ENCODE measurements at places on chromosomes 2 and 18. TPM values are rescaled to one million over a fixed set of nuclear protein-coding genes. Genes with fewer than 3 reads are reported as not detected.

ACVR1C gene
- total RNA-seq = not detected

IL1A gene
- total RNA-seq = not detected

SLC9A4 gene
- not detected for total RNA-seq

LRRTM1 gene
- total RNA-seq = 6.7 TPM

NEURL3 gene
- total RNA-seq = not detected

DPP10 gene
- total RNA-seq = not detected

HOXD11 gene
- not detected for total RNA-seq

MC2R gene
- total RNA-seq = not detected

SIX3 gene
- total RNA-seq = not detected

DNA sequence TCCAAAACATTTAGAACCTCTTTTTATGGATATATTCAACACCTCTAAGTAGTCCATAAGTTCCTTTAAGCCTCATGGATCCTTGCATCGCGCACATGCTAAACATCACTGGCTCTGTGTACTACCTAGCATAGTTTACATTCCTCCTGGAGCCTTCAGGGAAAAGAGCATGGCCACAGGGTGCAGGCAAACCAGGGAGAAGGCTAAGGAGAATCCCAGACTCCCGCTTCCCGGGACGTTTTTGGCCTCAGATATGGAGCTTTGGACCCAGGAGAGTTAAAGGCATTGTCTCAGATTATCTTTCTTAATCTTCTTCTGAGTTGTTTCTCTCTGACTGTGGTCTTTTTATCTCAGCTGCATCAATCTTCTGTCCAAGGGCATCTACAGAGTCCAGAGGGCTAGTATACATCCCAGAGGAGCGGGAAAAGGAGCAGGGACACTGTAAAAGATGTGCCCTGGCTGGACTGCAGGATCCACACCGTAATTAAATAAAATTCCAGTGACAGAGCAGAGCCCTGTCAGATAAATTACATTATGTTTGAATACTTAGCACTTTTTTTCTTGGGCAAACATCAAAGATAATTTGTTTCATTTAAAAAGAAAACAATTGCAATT lies 36.9 kb downstream of the RIT2 start:
- H3K36me3 ChIP-seq = no peaks in the 10 kb centered on the region
- DNase-seq = no peak
- H3K27me3 ChIP-seq = no peaks in the 10 kb centered on the region
- no peak overlapping the region for H3K27ac ChIP-seq
- no peak overlapping the region for H3K4me3 ChIP-seq
- H3K4me1 ChIP-seq = no peaks in the 10 kb centered on the region

- no peak overlapping the region for H3K4me3 ChIP-seq
- peaks cover 8% of the 10 kb centered on the region for H3K4me1 ChIP-seq
- no peaks in the 10 kb centered on the region for H3K27me3 ChIP-seq
- no peaks in the 10 kb centered on the region for H3K36me3 ChIP-seq
- no peak for DNase-seq
Measured at GRCh38 chr18:10514082-10514481, 11.7 kb upstream of the NAPG start.

- no peak for DNase-seq
- no peak overlapping the region for H3K27ac ChIP-seq
- no peaks in the 10 kb centered on the region for H3K36me3 ChIP-seq
Measured at GRCh38 chr2:158501301-158501700, 44.5 kb downstream of the PKP4 start.

DNA sequence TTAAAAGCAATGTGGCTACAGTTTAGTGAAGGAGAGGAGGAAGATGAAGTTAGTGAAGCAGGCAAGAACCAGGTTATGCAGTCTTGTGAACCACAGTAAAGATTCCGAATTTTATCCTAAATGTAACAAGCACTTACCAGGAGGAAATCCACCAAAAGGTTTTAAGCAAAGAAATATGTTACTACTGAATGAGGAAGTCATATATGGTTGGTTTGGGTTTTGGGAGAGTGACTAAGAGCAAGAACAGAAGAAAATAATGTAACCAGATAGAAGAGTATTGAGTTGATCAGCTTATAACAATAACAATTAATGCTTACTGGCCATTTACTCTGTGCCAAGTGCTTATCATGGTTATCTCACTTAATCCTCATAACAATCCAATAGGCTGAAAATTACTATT lies 1.9 kb downstream of the USP37 start:
- DNase-seq = no peak
- peaks cover 5% of the 10 kb centered on the region for H3K36me3 ChIP-seq
- H3K27me3 ChIP-seq = no peaks in the 10 kb centered on the region
- H3K4me3 ChIP-seq = no peak overlapping the region
- H3K4me1 ChIP-seq = peaks cover 25% of the 10 kb centered on the region
- no peak overlapping the region for H3K27ac ChIP-seq

DNA sequence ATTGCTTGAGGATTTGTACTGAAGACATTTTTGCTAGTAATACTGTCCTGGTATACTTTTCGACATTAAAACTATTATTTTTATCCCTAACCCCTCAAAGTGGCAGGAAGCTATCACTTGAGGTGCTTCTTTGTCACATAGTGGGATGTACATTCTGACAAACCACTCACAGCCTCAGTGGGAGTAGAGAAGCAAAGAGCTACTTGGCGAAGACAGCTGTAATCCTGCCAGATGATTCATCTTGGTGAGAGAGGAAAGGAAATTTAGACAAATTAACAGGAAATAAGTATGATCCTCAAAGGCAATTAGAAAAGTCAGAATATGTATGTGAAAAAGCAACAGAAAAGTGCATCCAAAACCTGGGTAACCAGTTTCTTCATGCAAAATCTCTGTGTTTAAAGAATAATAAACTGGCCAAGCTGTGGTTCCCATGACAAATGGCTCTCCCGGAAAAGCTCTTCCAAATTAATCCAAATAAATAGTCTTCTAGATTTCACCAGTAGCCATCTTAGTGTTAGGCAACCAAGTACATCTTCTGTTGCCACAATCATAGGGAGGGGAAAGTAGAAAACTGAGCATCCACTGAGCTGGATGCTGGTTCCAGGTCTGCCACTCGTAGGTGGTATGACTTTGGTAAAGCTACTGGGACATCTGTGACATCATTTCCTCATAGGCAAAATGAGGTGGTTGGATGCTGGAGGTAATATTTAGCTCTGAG lies 308.0 kb upstream of the LYPD1 start:
- no peaks in the 10 kb centered on the region for H3K4me1 ChIP-seq
- H3K27me3 ChIP-seq = no peaks in the 10 kb centered on the region
- DNase-seq = no peak
- no peak overlapping the region for H3K27ac ChIP-seq

DNA sequence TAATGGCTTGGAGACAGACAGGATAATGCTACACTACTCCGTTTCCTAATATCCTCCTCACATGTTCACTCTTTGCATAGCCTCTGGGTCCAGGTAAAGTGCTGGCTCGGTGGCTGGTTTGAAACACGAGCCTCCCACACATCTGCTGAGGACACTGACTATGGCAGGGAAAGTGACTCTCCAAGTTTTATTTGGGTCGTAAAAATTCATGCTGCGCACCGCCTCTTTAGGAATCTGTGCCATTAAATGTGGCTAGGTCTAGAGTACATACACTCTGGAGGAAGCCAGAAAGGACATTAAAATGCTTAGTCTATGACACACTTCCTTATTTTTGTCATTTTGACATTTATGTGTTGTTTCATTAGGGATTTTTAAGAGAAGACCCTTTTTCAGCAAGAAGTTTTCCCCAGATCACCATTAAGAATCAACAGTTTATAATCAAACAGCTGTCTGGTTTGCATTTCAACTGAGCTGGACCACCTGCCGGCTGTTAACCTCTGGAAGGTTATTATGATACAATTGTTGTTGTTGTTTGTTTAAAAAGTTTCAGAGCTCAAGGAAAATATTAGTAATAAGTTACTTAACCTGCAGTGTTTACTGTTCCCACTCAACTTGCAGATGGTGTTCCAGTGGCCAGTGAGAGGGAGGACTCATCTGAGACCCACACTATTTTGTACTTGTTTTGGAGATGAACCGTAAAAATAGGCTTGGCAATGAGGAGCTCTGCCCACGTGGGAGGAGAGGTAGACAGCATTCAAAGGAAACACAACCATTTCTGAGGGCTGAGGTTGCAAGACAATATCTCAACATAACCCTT lies 443.3 kb upstream of the MEIS1 start:
- H3K4me1 ChIP-seq = no peaks in the 10 kb centered on the region
- H3K4me3 ChIP-seq = no peak overlapping the region
- H3K27ac ChIP-seq = no peak overlapping the region
- no peaks in the 10 kb centered on the region for H3K36me3 ChIP-seq

- no peak overlapping the region for H3K4me3 ChIP-seq
- no peak for DNase-seq
- H3K27me3 ChIP-seq = no peaks in the 10 kb centered on the region
- no peak overlapping the region for H3K27ac ChIP-seq
Measured at GRCh38 chr2:144922519-144922918, 402.6 kb upstream of the ZEB2 start.

DNA sequence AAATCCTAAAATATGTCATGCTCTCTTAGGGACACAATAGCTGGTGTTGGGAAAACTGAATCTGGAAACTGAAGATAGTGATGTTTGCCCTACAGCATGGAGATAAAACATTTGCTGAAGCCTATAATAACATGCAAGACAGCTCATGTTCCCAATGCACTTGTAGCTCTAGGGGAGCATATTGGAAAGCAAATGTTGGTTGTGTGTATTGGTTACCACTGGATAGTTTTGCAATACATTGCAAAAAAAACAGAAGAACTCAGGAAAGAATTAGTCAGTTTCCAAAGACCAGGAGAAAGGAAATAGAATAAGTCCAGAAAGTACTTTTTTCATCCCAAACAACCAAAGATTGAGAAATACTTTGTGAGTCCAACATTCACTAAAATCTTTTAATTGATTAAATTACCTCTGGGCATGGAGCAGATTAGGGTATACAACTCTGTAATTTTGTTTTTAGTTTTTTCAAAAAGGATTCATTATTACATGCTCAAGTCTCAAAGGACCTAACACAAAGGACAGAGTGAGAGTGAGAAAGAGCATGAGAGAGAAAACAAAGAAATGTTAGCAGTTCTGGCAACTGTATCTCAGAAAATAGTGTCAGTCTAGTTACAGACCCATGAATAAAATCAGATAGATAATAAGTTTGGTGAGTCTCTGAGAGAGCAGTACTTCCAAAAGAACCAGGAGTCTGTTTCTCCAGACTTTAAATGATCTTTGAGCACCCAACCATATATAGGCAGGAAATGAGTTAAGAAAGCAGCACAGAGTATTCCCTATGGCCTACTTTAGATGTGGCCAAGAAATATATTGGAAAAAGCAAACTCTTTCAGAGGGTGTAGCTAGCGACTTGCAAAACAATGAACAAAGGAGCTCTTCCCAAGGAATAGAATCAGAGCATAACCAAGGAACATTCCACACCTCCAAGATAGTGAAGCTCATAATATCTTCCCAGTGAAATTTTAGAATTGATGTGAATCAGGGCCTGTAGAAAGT lies 36.6 kb upstream of the COL3A1 start:
- H3K4me3 ChIP-seq = no peak overlapping the region
- H3K36me3 ChIP-seq = no peaks in the 10 kb centered on the region
- peak overlapping the region; percentile 83 for H3K27ac ChIP-seq

GRCh38 chr2:101388232-101388631 lies 929 bp upstream of the CREG2 start:
- no peaks in the 10 kb centered on the region for H3K36me3 ChIP-seq
- H3K27me3 ChIP-seq = no peaks in the 10 kb centered on the region
- H3K4me1 ChIP-seq = no peaks in the 10 kb centered on the region

GRCh38 chr2:214699236-214699635 lies 110.2 kb downstream of the BARD1 start:
- no peaks in the 10 kb centered on the region for H3K36me3 ChIP-seq
- no peak overlapping the region for H3K4me3 ChIP-seq
- DNase-seq = no peak

DNA sequence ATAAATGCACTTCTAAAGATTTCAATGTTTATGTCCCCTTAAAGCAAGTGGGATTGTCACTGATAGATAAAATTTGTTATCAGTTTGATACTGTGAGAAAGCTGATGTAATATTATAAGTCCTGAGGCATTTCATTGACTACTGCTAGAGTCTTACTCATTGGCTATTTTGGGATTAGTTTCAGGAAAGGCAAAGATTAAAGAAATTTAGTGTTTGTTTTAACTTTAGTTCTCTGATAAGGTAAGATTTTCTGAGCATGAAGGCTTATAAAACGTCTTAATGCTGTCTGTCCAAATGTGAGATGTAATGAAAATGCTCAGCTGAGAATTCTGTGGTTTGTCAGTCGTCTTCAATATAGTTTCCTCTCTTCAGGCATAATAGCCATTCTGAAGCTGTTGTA lies 886.4 kb upstream of the CDH2 start:
- H3K4me3 ChIP-seq = no peak overlapping the region
- no peaks in the 10 kb centered on the region for H3K4me1 ChIP-seq
- H3K27me3 ChIP-seq = no peaks in the 10 kb centered on the region
- no peak overlapping the region for H3K27ac ChIP-seq
- DNase-seq = no peak

- H3K4me1 ChIP-seq = no peaks in the 10 kb centered on the region
- DNase-seq = no peak
- H3K4me3 ChIP-seq = no peak overlapping the region
Measured at GRCh38 chr18:76943542-76944339, 121.4 kb downstream of the ZNF236 start.

- H3K27ac ChIP-seq = no peak overlapping the region
- no peaks in the 10 kb centered on the region for H3K27me3 ChIP-seq
- H3K4me3 ChIP-seq = no peak overlapping the region
- no peaks in the 10 kb centered on the region for H3K36me3 ChIP-seq
- H3K4me1 ChIP-seq = no peaks in the 10 kb centered on the region
- no peak for DNase-seq
Measured at GRCh38 chr2:105509269-105510086, 110.6 kb upstream of the FHL2 start.

GRCh38 chr2:101540518-101540917 lies 65.6 kb upstream of the RFX8 start:
- no peaks in the 10 kb centered on the region for H3K36me3 ChIP-seq
- no peak for DNase-seq
- no peaks in the 10 kb centered on the region for H3K4me1 ChIP-seq
- H3K4me3 ChIP-seq = no peak overlapping the region

DNA sequence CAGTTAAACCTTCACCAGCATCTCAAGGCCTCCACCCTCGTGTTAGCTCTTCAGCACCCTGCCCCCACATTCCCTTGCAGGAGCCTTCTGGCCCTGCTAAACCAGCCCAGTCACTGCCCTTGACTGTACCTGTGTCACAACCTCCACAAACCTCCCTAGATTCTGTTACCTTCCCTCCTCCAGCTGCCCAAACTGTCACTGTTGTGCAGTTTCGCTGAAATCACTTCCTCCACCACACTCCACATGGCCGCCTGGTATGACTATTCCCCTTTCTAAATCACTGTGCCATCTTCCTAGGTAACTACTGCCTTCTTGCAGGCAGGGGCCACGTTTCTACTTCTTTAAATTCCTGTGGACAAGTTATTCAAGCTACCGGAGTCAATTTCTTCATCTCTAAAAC lies 160.2 kb downstream of the GALNT14 start:
- no peaks in the 10 kb centered on the region for H3K27me3 ChIP-seq
- H3K4me3 ChIP-seq = no peak overlapping the region
- no peaks in the 10 kb centered on the region for H3K36me3 ChIP-seq
- H3K27ac ChIP-seq = no peak overlapping the region
- DNase-seq = no peak
- peaks cover 11% of the 10 kb centered on the region for H3K4me1 ChIP-seq

- H3K4me3 ChIP-seq = no peak overlapping the region
- H3K27ac ChIP-seq = no peak overlapping the region
- no peaks in the 10 kb centered on the region for H3K36me3 ChIP-seq
- H3K27me3 ChIP-seq = no peaks in the 10 kb centered on the region
Measured at GRCh38 chr2:14712111-14712510, 79.6 kb downstream of the LRATD1 start.

GRCh38 chr18:37138456-37138855 lies 309.5 kb downstream of the KIAA1328 start:
- no peaks in the 10 kb centered on the region for H3K36me3 ChIP-seq
- no peak overlapping the region for H3K4me3 ChIP-seq
- no peaks in the 10 kb centered on the region for H3K27me3 ChIP-seq
- DNase-seq = no peak
- H3K4me1 ChIP-seq = no peaks in the 10 kb centered on the region
- no peak overlapping the region for H3K27ac ChIP-seq
